ENCODE measurements at places on chromosomes 1 and 21. TPM values are rescaled to one million over a fixed set of nuclear protein-coding genes. Genes with fewer than 3 reads are reported as not detected.

The VHLL gene
- total RNA-seq = not detected

The GPR157 gene
- 1.8 TPM for total RNA-seq

DNA sequence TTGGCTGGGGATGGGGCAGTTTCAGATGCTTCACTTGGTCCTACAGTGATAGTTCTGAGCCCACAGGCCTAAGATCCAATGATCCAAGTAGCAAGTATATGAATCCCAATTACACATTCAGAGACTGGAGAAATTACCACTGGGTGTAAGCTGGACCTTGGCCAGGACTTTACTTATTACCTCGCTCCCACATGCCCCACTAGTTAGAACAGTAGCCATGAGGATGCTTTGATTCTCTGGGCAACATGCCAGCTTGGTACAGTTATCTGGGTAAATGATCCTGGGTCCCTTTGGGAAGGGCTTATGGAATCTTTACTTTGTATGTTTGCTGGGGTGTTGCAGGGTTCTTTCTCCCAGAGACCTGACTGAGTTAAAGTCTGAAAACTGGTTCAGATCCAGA is 5.0 kb upstream of the FCAMR start:
- no peak for DNase-seq

DNA sequence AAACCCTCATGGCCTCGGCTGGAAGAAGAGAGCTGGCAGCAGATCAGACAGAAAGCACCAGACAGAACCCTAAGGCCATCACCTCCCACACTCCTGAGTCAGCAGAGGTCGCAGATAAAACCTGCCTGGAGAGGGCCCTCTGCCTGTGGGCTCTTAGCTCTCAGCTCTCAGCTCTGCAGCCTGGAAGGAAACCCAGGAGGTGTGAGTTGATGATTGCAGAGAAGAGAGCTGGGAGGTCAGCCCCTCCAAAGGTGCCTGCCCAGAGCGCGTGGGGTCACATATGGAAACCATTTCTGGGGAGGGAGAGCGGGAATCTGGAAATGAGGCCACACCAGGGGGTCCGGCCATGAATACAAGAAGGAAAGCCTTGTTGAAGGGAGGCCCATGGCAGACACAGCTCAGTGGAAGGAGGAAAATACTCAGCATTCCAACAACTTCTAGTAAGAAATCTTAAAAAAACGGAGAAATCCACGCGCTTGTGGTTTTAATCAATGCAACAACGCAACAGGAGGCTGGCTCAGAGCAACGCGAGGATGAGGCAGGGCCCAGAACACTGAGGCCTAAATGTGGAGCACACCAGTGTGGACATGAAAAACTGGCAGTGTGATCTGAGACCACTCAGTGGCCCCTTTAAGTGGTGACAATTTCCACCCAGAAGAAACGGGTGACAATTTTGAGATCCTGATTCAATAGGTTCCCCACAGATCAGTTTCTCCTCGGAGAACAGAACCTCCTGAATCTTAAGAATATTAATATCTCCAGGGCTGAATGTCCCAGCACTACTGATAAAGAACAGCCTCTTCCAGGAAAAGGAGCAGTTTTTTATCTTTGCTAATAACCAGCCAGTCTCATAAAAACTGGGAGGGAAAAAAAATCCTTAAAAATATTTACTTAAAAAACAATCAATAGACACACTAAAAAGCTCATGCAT is 45.7 kb downstream of the PSMG1 start:
- DNase-seq = no peak

- peak; percentile 34 for DNase-seq
Measured at GRCh38 chr1:115706587-115707425, 61.7 kb downstream of the CASQ2 start.

GRCh38 chr1:21652101-21652936 is 16.8 kb downstream of the RAP1GAP start:
- DNase-seq = no peak

GRCh38 chr1:17191990-17192242 is 13.0 kb upstream of the PADI1 start:
- no peak for DNase-seq
